Foreskin keratinocyte (primary cell): ENCODE measurements at places on chromosomes 13 and 19. TPM values are rescaled to one million over a fixed set of nuclear protein-coding genes. Genes with fewer than 3 reads are reported as not detected.
A peak's percentile ranks its signal among the peaks of the same experiment; 100 is the strongest.

DNA sequence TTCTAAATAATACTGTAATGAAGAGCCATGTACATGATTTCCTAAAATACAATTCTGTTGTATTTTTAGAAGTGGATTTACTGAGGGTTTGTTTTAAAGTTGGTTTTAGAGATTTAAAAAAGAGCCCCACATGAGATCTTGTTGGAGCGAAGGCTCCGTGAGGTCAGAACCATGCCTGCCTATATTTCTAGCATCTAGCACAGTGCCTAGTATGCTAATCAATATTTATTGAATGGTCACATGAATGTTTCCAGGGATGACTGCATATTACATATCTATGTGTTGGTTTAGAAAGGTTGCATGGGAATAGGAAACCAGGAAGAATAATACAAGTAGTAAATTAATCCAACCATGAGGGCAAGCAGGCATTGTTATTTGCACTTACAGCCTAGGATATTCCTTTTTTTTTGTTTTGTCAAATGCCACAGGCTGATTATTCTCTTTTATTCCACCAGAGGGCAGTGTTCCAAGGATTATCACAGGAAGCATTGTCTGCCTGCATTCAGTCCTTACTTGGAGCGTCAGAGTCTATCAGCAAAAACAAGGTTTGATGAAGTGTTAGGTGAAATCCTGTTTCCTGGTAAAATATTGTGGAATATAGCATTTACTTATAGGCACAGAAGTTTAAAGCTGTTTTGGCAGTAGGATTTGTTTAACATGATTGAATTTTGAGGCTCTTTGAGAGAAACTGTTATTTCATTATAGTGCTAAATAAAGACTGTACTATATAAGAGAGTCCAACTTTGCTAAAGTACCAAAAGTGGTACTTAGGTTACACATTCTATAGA, 46.8 kb downstream of the COG3 start:
- peak; percentile 36 for DNase-seq

DNA sequence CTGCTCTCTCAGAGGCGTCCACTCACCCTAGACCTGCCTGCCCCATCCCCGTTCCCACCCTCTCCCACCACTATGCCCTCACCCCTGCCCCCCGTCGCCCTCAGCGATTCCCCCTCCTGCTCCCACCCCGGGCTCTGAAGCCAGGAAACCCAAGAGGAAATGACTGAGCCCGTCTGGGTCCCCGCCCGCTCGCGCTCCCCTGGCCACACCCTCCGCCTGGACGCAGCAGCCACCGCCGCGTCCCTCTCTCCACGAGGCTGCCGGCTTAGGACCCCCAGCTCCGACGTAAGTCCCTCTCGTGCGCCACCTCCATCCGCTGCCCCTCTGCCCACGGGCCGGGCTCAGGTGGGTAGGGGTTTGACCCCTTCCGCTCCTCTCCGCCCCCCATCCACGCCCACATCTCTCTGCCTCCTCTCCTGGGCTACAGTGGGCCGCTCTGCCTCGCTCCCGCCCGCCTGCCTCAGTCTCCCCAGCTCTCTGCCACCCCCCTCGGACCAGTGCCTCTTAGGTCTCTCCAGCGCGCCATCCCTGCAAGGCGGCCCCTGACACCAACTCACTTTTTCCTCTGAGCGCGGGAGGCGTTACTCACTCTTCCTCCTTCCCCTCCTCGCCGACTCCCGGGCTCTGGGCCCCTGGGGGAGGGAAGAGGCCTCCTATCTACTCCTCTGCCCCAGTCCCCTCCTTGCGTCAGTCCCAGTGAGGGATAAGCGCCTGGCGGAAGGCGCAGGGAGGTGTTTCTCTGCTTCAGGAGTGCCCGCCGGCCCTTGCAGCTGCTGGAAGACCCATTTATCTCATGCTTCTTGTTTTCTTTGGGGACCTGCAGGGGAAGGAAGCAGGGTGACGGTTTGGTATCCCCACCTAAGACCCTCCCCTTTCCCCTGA, at the start of gene FXYD5:
TSS of gene FXYD5 (plus strand) at position 211 of the 882 bp plus-strand sequence. CDS start 816 bp downstream, outside the sequence.
- peak; percentile 54 for DNase-seq

DNA sequence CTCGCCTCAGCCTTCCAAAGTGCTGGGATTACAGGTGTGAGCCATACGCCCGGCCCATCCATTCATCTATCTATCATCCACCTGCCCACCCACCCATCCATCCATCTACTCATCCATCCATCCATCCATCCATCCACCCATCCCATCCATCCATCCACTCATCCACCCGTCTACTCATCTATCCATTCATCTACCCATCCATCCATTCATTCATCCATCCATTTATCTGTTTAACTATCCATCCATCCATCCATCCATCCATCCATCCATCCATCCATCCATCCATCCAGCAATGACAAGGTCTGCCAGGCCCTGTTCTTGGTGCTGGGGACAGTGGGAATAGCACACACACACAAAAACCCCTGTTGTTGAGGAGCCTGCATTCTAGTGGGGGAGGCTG, 4.5 kb downstream of the VAV1 start:
- DNase-seq: no peak

DNA sequence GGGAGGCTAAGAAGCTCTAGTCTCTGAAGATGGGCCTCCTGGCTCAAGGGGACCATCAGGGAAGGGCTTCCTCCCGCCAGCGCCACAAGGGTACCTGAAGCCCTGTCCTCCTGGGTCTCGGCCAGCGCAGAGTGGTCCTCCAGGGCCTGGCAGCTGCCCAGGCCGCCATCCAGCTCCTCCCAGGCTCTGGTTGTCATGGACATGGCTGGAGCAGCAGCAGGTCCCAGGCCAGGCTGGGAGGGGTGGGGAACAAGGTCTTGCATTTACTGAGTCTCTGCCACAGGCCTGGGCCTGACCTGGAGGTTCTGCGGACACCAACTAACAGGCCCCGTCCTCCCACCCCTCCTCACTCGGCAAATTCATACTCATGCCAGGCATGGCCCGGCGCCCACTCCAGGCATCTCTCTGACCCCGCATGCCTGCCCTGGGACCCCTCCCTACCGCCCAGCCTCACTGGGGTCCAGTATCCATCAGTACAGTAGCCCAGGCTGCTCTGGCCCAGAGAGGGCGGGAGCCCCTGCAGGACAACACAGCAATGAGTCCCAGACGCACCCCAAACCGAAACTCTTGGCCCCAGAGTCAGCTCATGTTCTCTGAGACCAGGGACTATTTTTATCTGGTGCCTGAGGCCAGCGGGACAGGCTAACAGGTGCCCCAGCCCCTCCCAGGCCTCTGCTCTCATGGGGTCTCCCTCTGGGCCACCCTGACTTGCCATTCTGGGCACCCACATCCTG, 938 bp downstream of the JSRP1 start:
- DNase-seq: no peak

Gene ASPDH
- not detected in 2 replicates for total RNA-seq

Gene CCNA1
- total RNA-seq: not detected in 2 replicates
